Immature natural killer cell (primary cell): ENCODE measurements at places on chromosomes 13 and 19. TPM values are rescaled to one million over a fixed set of nuclear protein-coding genes. Genes with fewer than 3 reads are reported as not detected.

GRCh38 chr19:38736036-38736412, 8.2 kb downstream of the CAPN12 start:
- H3K27ac ChIP-seq: no peak overlapping the region
- no peaks in the 10 kb centered on the region for H3K36me3 ChIP-seq
- DNase-seq: peak; percentile 74
- H3K27me3 ChIP-seq: peaks cover 14% of the 10 kb centered on the region
- H3K4me1 ChIP-seq: peaks cover 70% of the 10 kb centered on the region

The ZNF880 gene
- polyA plus RNA-seq: 30.1 TPM

GRCh38 chr19:29328586-29328985, 115.6 kb upstream of the UQCRFS1 start:
- DNase-seq: no peak
- H3K4me1 ChIP-seq: no peaks in the 10 kb centered on the region
- no peak overlapping the region for H3K27ac ChIP-seq
- no peak overlapping the region for H3K4me3 ChIP-seq
- peaks cover 5% of the 10 kb centered on the region for H3K27me3 ChIP-seq

- no peak overlapping the region for H3K27ac ChIP-seq
- H3K36me3 ChIP-seq: no peaks in the 10 kb centered on the region
- peaks cover 3% of the 10 kb centered on the region for H3K27me3 ChIP-seq
- no peaks in the 10 kb centered on the region for H3K4me1 ChIP-seq
- no peak overlapping the region for H3K4me3 ChIP-seq
- DNase-seq: no peak
Measured at GRCh38 chr13:24038841-24039330, 121.6 kb upstream of the SPATA13 start.

- H3K36me3 ChIP-seq: peaks cover 7% of the 10 kb centered on the region
- peak overlapping the region; percentile 24 for H3K4me3 ChIP-seq
- H3K27me3 ChIP-seq: no peaks in the 10 kb centered on the region
- no peak for DNase-seq
Measured at GRCh38 chr13:41006978-41007743, 12.0 kb downstream of the ELF1 start.

The IL11 gene
- not detected for polyA plus RNA-seq

GRCh38 chr19:35267353-35267817, 1.4 kb upstream of the USF2 start:
- peaks cover 14% of the 10 kb centered on the region for H3K27me3 ChIP-seq
- H3K36me3 ChIP-seq: peaks cover 12% of the 10 kb centered on the region
- peak overlapping the region; percentile 97 for H3K27ac ChIP-seq
- no peak for DNase-seq
- peaks cover 50% of the 10 kb centered on the region for H3K4me1 ChIP-seq

The FGF9 gene
- polyA plus RNA-seq: 0.40 TPM

GRCh38 chr13:22082437-22083100, 411.7 kb downstream of the FGF9 start:
- H3K4me1 ChIP-seq: peaks cover 9% of the 10 kb centered on the region
- H3K36me3 ChIP-seq: no peaks in the 10 kb centered on the region
- H3K4me3 ChIP-seq: no peak overlapping the region
- no peak overlapping the region for H3K27ac ChIP-seq
- DNase-seq: no peak
